ENCODE measurements at places on chromosomes 7 and 10.

DNA sequence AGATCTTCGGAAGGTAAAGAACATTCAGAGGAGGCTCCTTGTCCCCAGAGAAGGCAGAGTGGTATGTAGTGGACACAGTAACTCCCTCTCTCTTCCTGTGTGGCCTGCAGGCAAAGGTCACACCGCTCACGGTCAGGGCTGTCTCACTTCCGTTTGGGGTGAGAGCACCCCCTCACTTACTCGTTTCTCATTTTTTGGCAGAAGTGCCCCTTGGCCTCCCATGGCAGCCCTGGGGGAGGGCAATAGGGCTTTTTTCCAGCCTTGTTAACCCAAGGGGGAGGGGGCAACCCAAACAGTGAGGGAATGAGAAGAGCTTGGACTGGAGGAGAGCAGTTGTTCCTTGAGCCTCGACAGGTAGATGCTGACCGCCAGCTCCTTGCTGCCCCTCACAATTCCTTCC is 31.8 kb upstream of the SRGN start:
- DNase-seq: no peak

GRCh38 chr10:28120795-28121194 is 121.9 kb upstream of the ODAD2 start:
- DNase-seq: no peak

DNA sequence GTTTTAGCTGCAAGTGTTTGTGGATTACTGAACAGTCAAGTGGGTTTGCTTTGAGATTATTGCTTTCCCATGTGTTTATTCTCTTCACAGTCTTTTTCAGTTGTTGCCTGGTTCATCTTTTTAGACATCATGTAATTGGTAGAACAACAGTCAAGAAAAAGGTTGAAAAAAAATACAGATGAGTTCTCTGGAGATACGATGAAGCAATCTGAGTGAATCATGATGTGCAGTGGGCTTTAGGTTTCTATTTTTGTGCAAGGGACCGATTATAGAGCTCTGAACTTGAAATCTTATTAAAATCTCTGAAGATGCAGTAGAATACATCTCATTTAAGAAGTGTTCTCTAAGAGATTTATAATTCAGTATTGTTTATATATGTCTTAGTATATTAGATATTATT is 145.7 kb downstream of the SDK1 start:
- no peak for DNase-seq

DNA sequence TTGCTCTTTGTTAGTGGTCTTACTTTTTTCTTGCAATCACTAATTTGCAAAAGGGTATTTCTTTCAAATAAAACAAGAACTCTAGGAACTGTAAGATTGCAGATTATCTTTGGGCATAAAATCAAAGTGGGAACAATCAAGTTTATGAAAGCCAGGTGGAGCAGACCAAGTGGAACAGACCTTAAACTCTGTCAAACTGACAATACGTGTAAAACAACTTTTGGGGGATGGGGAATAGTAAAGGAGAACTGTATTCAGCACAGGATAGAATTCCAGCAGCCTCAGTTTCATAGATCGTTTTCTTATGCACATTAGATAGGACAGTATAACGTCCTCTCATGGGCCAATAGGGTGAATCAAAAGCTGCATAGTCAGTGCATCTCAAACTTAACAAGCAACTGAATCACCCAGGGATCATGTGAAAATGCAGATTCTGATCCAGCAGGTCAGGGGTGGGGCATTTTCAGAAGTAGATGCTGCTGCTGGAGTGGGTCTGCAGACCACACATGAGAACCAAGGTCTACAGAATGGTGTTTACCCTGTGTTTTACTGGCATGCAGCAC is 120.7 kb downstream of the PIP4K2A start:
- no peak for DNase-seq

- no peak for DNase-seq
Observed at GRCh38 chr10:84138478-84139125, 707 bp upstream of the GHITM start.

DNA sequence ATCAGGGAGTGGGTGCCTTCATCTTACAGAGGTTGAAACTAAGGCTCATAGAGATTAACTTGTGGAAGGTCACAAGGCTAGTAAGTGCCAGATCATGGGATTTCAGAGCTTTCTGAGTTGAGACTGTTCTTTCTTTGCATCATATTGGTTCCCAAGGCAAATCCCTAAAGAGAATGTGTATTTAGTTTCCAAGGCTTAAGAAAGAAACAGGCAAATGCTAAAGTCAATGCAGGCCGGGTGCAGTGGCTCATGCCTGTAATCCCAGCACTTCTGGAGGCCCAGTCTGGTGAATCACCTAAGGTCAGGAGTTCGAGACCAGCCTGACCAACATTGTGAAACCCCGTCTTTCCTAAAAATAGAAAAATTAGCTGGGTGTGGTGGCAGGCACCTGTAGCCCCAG is 19.8 kb downstream of the CDK1 start:
- no peak for DNase-seq

GRCh38 chr7:43278088-43278644 is 165.7 kb downstream of the HECW1 start:
- no peak for DNase-seq

DNA sequence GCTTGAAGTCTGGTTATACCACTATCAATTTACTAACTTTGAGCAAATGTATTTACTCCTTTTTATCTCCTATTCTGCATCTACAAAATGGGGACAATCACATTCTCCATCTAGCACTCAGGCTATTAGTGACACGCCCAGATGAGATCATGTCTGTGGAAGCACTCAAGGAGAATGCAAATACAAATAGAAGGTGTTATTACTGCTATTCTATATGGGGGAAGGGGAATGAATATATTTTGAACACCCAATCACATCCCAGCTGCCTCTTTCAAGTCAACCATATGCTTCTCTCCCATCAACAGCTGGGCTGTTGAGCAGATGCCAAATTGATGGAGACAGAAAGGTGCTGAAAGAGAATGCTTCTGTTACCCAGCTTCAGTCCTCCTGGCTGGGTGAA is 23.5 kb downstream of the SGMS1 start:
- DNase-seq: no peak

DNA sequence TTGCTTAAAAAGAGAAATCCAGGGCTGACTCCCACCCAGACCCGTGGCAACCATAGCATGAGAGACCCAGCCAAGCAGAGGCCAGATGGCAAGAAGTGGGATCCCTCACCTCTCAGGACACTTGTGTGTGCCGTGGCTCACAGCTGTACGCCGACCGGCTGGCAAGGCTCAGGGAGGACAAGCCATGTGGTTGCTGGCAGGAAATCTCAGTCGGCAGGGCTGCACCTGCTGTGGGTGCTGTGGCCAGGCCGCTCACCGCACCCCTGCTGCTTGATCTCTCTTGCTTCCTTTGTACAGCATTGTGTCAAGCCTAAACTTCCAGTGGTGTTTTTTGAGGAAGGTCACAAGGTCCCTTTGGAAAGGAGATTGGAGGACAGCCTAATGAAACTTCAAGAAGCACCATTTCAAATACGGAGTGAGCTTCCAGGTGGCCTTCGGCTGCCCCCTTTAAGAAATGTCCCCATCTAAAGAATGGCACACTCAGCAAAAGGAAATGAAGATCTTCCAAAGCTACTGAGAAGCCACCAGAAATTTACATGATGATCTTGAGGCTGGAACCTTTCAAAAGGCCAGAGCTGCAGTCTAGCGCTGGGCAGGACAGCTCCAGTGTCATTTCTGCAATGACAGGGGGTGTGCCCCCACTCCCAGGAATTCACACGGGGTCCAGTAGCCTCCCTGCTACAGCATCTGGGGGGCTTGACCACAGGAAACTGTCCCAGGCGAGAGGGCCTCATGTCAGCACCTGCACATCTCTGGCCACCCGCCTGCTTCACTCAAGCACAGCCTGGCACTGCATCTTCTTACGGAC is 409.0 kb upstream of the MGMT start:
- no peak for DNase-seq

DNA sequence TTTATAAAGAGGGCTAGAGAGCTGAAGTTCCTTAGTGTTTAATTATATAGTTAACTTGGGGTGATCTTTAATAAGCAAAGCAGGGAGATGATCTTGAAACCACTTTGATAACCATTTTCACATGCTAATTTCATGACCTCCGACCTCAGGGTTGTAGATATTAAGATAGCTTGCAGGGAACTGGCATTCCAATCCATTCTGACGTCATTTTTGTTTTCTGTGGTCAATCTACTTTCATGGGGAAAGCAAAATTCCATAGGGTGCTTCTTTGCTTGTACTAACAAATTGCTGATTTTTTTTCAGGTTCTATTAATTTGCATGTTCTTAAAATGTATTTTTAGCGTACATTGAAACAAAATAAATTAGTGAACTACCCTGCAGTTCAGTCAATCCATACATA is 139.3 kb downstream of the CDCA7L start:
- no peak for DNase-seq

DNA sequence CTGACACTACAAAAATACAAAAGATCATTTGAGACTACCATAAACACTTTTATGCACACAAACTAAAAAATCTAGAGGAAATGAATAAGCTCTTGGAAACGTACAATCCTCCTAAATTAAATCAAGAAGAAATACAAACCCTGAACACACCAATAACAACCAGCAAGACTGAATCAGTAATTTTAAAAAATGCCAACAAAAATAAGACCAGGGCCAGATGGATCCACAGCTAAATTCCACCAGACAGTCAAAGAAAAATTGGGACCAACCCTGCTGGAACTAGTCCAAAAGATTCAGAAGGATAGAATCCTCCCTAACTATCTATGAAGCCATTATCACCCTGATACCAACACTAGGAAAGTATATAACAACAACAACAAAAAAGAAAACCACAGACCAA is 277.4 kb downstream of the AGMO start:
- no peak for DNase-seq

- DNase-seq: no peak
Observed at GRCh38 chr10:35456784-35457183, 120.5 kb downstream of the CCNY start.

GRCh38 chr10:11180228-11180627 is 162.6 kb downstream of the CELF2 start:
- no peak for DNase-seq

DNA sequence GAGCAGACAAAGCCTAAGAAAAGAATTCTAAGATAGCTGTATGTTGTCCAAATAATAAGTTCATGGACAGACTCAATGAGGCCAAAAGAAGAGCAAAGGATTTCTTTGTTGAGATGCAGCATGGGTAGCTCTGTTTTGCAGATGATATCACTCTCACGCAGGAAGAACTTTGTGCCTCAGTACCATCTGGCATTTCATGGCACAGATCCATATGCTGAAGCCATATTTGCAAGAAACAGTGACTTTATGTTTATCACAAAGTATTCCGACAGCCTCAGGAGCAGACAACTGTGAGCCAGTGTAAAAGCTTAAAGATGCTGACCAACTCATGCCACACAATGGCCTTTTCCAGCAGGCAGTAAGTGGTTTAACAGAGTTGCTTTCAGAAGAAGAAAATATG is 45.5 kb upstream of the RNF148 start:
- DNase-seq: no peak

DNA sequence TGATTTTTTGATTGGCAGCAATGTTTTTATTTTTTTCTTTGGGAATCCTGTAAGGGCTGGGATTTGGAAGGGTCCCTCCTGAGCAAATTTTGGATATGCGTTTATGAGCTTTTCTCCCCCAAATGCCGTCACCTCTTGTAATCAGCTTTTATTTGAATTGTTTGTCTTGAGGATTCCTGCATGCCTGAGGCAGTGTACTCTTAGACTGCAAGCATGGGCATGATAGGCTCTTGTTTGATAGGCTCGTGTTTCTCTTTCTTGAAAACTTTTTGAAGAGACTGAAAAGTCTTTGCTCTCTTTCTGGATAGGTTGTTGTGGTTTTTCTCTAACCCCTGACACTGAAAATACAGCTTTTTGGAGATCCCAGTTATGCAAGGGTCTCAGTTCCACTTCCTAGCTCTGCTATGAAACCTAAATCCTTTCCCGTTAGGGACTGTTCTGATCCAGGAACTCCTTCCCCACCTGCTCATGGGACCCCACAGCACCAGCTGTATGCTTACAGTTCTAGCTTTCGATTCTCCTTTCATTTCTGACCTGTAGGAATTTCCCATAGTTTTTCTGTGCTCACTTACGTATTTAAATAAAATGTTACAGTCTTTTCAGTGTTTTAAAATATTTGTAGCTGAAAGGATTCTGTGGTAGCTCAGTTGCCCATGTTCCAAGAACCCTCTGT is 17.2 kb downstream of the TSPAN13 start:
- no peak for DNase-seq

- DNase-seq: no peak
Observed at GRCh38 chr7:43294080-43294630, 181.7 kb downstream of the HECW1 start.

- no peak for DNase-seq
Observed at GRCh38 chr10:99534939-99535763, 2.4 kb downstream of the NKX2-3 start.

DNA sequence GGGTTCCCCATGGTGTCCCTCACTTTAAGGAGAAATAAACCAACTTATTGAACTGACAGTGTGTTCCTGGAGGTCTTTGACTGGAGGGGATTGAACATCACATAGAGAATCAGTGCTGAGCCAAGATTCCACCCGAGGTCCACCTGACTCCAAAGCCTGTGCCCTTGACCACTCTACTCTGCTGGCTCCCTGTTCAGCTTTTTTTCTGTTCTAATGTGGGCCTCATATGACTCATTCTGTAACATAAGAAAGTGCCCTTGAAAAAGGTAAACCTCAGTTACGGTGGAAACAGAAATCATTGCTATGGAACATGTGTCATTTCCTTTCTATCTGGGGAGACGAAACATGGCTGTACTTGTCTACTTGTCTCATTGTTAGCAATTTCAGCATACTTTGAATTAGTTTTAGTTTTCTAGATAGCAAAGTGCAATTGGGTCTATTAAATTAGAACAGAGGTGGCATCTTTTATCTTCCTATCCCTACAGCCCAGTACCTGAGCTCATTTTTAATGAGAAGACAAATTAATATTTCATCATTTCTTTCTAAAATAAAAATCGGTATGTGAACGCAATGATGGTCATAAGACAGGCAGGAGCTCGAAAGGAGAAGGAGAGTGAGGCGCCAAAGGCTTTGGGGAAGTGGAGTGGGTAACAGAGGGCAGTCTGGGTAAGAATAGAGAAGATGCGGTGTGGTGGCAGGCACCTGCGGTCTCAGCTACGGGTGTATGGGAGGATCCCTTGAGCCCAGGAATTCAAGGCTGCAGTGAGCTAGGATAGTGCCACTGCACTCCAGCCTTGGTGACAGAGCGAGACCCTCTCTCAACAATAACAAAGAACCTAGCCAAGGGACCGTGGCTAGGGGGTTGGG is 1.5 kb downstream of the GSDME start:
- DNase-seq: peak; percentile 12

DNA sequence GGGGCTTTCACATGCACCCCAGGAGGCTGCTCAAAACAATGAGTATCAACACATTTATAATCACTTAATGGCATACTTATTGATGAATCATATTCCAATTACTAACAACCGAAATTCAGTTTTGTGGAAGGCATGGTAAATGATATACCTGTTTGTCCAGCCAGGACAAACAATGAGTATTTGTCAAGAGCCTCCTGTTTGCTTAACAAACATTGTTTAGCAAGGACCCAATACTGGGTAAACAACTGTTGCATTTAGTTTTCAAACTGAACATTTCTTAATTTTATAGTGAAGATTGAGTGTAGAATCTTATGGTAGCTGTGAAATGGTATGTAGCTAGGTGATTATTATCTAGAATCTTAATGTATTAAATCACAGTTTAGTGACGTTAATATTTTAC is 473.7 kb downstream of the ATRNL1 start:
- DNase-seq: no peak

Data from amygdala (tissue), 56 donors.